Nucleus accumbens (tissue), 56 donors: ENCODE measurements at places on chromosomes 1 and 21.

GRCh38 chr21:31345136-31345535 is 1.1 kb upstream of the TIAM1 start:
- DNase-seq: no peak

GRCh38 chr1:84291882-84292655 is 9.4 kb upstream of the SAMD13 start:
- DNase-seq: no peak

DNA sequence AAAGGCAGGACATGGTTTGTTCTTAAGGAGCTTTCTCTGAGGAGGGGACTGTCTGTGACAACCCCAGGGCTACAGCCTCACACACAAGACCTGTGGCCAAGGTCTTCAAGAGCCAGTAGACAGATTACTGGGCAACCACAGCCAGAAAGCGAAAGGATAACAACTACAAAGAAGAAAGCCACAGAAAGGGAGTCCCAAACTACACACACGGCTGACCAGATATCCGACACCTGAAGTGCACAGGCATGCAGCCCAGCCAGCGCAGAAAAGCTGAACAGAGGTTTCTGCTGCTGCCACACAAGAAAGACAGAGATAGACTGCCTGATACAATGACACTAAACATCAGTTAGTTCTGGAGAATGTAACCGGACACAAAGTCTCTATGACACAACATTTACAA is 21.4 kb upstream of the NADK start:
- DNase-seq: no peak

DNA sequence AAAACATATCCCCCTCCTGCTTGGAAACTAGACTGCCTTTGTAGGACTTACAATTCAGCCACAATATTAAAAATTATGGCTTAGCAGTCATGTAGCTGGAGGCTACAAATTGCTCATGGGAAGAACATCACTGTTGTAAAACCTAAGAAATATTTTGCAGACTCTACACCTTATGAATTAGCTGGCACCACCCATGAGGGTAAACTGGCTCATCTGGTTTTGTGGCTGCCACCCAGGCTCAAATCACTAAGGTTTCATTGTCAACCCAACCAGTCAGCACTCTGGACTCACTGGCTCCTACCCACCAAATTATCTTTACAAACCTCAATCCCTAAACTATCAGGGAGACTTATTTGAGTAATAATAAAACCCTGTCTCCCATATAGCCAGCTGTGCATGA is 100.7 kb upstream of the OLFM3 start:
- DNase-seq: no peak

DNA sequence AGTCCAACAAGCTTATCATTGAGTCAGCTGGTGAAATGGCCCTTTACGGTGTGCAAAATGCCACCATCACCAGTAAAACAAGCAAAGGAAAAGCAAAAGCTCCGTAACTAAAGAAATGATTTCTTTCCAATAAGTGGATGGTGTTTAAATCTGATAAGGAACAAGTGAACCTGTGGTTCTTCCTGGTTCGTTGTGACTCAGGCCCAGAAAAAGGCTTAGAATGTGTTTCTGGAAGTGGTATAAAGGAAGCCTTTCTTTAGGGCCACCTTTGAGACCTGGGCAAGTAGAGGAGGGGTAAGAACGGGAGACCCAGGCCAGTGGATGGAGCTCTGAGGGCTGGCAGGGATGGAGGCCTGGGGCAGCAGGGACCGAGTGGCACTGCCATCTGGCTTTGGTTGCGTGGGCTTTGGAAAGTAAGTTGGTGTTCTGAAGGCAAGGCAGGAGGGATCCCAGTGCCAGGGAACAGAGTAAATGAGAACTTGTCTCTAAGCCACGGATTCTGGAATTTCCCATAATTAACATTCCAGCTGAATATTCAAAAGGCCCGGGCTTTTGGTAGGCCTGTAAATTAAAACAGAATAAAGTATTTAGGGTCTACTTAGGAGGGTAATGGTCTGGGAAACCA is 87.9 kb upstream of the LMO4 start:
- peak; percentile 26 for DNase-seq

- no peak for DNase-seq
Measured at GRCh38 chr1:15243275-15244043, 3.6 kb upstream of the FHAD1 start.

GRCh38 chr1:180515857-180516388 is 13.5 kb upstream of the ACBD6 start:
- DNase-seq: no peak

DNA sequence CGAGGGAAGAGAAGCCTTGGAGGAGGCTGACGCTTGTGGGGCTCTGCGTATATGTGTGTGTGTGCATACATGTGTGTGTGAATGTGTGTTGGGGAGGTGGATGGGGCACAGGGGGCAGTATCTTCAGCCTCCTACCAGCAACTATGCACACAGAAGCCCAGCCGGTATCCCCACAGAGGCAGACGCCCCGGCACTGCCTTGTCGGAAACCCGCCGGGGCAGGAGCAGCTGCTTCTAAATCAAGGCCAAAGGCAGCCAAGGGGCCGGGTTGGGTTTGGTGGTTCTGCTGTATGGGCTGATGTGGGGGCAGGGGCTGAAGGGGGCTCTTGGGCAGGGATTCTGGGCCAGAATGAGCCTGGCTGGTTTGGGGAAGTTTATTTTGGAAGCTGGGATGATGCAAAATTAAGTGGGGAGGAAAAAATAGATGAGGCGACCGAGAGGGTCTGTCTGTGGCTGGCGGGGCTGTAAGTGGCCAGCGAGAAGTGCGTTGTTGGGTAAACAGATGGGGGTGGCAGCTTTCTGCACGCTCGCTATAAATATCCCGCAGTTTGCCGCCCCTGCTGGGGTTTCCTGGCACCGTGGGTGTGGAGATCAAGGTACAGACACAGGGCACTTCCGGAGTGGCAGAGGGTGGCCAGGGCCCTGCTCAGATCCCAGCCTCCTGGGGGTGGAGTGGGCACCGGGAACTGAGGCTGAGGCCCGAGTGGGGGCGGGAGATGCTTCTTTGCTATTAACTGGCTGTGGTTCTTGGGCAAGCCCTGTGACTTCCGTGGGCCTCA is 11.0 kb upstream of the WNT4 start:
- no peak for DNase-seq

DNA sequence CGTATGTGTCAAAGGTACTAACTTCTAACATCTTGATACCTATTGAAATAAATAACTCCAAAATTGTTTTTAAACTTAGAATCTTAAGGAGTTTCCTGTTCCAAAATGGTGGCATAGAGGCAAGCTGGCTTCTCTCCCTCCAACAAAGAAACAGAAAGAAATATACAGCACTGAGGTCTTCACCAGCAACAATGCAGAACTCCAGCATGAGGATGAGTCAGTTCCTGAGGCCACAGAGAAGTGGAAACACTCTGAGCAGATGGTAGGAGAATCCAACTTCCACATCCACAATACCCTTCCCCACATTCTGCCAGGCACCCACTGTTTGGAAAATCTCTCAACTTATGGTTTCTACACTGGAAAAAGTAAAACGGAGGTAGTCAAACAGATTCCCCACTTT is 12.2 kb upstream of the PPIH start:
- no peak for DNase-seq

- no peak for DNase-seq
Measured at GRCh38 chr1:156809711-156810366, 6.8 kb downstream of the SH2D2A start.

GRCh38 chr1:1671365-1672119 is 12.7 kb upstream of the CDK11B start:
- DNase-seq: no peak

- DNase-seq: no peak
Measured at GRCh38 chr1:1779320-1779675, 1.0 kb upstream of the NADK start.

GRCh38 chr1:246450611-246451251 is 56.3 kb downstream of the SMYD3 start:
- DNase-seq: no peak

DNA sequence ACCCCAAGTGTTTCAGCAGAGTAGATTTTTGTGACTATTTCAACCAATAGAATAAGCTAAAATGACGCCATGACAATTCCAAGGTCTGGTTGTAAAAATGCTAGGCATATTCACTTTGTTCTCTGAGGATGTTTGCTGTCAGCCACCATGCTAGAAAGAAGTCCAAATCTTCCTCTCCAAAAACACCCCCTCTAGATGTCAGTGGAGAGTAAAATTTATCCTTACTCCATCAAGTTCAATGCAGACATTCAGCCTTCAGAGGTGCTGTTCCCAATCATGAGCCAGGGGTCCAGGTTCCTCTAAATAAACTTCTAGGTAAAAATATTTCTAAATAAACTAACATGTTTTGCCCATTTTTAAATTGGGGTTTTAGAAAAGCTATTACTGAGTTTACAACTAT is 395.4 kb upstream of the ADAMTS5 start:
- no peak for DNase-seq

GRCh38 chr1:119827010-119827409 is 15.8 kb upstream of the REG4 start:
- no peak for DNase-seq

DNA sequence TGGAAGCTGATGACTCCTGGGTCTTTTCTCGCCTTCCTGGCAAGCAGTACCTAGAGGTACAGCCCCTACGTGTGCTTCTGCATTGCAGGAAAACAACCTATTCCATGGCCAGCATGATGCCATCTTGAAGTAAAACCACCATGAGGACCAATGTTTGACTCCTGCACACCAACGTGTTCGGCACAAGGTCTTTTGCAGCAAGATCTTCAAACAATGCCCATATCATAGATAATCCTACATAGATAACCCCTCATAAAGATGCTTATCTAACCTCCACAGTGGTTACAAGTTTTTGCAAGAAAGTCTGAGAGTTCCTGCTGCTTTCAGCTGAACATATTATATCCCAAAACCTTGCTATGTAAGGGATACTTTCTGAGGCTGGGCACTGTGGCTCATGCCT is 141.1 kb upstream of the MAP1LC3C start:
- no peak for DNase-seq

DNA sequence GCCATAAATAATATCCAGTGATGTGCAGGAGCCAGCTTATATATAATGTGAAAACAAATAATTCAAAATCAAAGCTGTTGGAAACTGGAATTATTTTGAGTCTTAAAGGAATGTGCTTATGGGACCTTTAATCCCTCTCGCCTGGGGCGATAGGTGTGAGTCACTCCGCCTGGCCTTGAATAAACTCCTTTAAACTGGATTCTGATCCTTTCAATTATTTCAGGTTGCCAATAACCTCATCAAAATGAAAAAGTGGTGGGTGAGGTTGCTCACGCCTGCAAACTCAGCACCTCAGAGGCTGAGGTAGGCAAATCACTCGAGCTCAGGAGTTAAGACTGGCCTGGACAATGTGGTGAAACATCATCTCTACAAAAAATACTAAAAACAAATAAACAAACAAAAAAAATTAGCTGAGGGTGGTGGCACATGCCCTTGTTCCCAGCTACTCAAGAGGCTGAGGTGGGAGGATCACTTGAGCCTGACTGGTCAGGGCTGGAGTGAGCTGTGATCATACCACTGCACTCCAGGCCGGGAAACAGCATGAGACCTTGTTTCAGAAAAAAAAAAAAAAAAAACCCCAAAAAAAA is 11.4 kb upstream of the SLC2A5 start:
- DNase-seq: no peak

DNA sequence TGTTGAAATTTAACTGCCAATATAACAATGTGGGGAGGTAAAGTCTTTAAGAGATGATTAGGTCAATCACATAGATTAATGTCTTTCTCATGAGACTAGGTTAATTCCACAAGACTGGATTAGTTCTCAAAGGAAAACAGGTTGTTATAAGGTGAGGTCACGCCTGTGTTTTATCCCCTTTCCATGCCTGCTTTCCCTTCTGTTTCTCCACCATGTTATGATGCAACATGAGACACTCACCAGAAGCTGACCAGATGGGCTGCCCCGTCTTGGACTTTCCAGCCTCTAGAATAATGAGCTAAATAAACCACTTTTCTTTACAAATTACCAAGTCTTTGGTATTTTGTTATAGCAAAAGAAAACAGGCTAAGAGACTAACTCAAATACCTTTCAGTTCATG is 70.8 kb downstream of the DDAH1 start:
- no peak for DNase-seq

DNA sequence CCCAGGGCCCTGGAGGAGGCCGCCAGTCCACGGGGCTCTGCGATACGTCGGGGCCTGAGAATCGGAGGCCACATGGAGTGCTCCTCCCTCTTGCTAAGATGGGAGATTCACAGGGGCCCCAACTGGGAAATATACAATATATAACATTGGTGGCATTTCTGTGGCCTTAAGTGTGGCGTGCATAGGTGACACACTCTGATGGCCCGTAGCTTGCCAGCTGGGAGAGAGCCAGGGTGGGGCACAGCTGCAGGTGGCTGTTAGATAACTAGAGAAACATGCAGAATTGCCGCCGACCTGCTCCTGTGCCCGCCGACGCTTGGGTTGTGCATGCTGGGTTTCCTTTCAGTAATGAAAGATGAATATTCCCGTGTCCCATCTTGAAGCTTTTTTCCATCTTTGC is 30.1 kb downstream of the UMODL1 start:
- no peak for DNase-seq

DNA sequence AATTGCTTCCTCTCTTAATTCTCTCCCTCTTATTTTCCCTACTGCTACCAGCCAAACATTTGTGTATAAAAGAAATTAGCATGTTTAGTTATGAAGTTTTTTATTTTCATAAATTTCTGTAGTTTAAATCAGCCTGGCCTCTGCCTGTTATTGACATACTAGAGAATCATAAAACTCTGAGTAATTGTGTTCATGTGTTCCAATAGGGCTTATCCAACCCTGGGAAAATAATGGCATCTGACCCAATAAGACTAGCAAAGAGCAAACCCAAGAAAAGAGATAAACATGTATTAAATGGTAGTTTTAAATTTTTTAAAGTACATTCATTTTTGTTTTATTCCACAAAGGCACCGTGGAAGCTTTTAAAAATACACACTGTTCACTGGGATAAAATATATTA is 404.3 kb downstream of the HLX start:
- no peak for DNase-seq

DNA sequence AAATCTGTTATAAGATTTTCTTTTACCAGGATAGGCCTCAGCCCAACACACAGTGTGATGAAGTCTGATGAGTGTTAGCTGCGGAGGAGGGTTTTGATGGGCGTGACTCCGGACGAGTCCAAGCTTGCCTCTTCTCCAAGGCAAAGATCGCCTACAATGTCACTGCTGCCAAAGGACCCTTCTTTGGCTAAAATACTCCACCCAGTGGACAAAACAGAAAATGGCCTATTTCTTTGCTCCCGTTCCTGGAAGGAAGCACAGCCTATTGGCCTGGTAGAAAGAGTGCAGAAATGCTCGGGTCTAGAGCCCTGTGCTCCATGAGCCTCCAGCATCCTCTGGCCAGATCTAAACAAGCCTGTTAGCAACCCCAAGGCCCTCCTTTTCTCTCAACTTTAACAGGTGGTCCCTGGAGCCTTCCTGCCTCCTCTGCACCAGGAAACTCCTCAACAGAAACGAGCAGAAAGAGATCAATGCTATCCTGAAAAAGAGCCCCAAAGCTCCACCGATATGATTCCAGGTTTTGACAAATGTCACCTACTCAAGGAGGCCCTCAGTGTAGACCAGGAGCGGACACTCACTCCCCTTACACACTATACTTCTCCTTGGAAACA is 3.4 kb upstream of the CASQ2 start:
- DNase-seq: peak; percentile 17

- DNase-seq: no peak
Measured at GRCh38 chr1:155912056-155912536, 947 bp upstream of the RIT1 start.

- no peak for DNase-seq
Measured at GRCh38 chr1:226663327-226663704, 75.8 kb downstream of the ITPKB start.

GRCh38 chr1:114719424-114719787 is 2.8 kb upstream of the NRAS start:
- DNase-seq: no peak
